ENCODE measurements at places on chromosomes 16 and 17. TPM values are rescaled to one million over a fixed set of nuclear protein-coding genes. Genes with fewer than 3 reads are reported as not detected.

The MPP2 gene
- 0.87 TPM for total RNA-seq

The SLC35G6 gene
- total RNA-seq, result not detected

The GOSR2 gene
- 73.9 TPM for total RNA-seq

The ABCA8 gene
- not detected for total RNA-seq

The IKZF3 gene
- total RNA-seq, result not detected

The CBX2 gene
- 1.6 TPM for total RNA-seq

The CCL3 gene
- total RNA-seq, result not detected

The PPM1E gene
- total RNA-seq, result not detected

The SNAI3 gene
- not detected for total RNA-seq

The SMIM36 gene
- total RNA-seq, result not detected

The ABAT gene
- total RNA-seq, result 0.67 TPM

The OTOA gene
- not detected for total RNA-seq

The TEKT5 gene
- total RNA-seq, result not detected

The PTX4 gene
- not detected for total RNA-seq

The NAGS gene
- total RNA-seq, result 1.3 TPM

The TNFRSF12A gene
- total RNA-seq, result 414 TPM

The SLC6A2 gene
- not detected for total RNA-seq
